ENCODE measurements at places on chromosomes 4 and X.

GRCh38 chr4:8040607-8041006 is 100.9 kb upstream of the AFAP1 start:
- no peak for DNase-seq

- DNase-seq: no peak
Observed at GRCh38 chrX:38403834-38404233, 51.4 kb downstream of the OTC start.

- no peak for DNase-seq
Observed at GRCh38 chr4:38688676-38689355, 24.8 kb downstream of the KLF3 start.

DNA sequence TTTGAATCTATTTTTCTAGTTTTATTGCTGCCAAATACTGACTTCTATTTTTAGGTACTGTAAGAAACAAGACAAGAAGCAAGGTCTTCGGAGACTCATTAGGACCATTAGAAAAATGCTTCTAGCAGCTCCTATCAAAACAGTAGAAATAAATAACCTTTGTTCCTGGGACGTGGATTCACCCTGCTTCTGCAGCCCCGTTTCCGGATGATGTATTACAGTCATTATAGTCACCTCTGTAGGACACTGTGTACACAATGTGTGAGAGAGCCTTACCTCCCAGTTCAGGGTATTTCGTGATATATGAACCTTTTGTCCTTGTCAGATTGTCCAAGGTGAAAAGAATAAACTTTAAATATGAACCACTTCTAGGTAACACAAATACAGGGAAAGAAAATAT is 484.0 kb upstream of the TECRL start:
- DNase-seq: no peak

DNA sequence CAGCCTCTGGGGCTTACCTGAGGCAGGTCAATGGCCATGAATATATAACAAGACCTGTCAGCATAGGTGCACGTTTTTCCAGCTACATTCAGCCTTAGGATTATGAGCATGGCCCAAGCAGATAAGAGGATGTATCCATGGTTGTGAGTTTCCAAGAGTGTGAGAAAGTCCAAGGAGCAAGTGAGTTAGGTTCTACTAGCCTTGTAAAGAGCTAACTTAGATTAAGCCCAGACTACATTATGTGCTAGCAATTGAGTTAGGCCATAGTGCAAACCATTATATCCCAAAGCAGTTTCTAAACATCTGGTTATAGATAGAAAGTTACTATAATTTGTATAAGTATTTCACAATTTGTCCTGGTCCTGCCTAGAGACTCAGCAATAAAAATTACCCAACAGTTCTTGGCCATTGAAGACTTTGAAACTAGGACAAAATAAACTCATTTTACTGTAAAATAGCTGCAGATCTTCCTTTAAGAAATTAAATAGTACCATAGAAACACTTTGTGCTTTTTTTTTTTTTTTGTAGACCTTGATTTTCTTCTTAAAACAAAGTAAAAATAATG is 312.0 kb downstream of the CAMK2D start:
- no peak for DNase-seq

- no peak for DNase-seq
Observed at GRCh38 chr4:53684136-53685130, 93.1 kb upstream of the LNX1 start.

- no peak for DNase-seq
Observed at GRCh38 chr4:11028334-11028733, 343.8 kb upstream of the CLNK start.

GRCh38 chr4:153374442-153374841 is 30.0 kb downstream of the MND1 start:
- no peak for DNase-seq

- DNase-seq: no peak
Observed at GRCh38 chr4:156888762-156889161, 82.8 kb downstream of the PDGFC start.

DNA sequence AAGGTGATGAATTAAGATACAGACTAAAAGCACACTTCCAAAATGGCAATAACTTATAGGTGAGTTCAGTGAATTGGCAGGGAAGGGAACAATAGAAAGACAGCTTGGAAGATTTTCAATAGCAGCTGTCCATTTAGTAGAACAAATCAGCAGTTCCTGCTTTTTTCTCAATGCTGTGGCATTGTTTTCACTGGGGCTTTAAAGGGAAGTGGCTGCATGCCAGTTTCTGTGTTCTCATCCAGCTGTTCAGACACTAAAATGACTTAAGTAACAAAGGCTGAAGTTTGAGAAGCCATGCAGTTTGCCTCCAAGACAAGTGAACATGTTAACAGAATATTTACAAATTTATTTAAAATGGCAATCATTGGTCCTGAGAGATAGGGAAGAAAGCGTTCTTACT is 291.9 kb downstream of the FAM47A start:
- no peak for DNase-seq

DNA sequence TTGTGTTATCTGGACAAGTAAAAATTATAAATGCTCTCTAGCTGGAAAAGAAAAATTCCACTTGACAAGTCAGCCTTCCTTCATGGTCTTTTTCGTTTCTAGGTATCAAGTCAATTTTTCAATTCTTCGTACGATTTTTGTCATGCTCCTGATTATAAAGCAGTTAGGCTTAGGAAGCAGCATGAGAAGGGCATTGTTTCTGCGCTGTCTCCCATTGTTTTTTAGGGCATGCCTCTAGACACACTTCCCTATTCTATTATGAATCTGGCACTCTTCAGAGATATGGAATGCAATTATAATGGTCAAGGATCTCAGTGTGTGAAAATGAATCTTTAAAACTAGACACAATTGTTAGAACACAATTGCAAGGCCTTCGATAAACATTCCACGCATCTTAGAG is 164.1 kb upstream of the FAT1 start:
- no peak for DNase-seq

- DNase-seq: no peak
Observed at GRCh38 chr4:126627255-126627654, 1005.5 kb upstream of the INTU start.

DNA sequence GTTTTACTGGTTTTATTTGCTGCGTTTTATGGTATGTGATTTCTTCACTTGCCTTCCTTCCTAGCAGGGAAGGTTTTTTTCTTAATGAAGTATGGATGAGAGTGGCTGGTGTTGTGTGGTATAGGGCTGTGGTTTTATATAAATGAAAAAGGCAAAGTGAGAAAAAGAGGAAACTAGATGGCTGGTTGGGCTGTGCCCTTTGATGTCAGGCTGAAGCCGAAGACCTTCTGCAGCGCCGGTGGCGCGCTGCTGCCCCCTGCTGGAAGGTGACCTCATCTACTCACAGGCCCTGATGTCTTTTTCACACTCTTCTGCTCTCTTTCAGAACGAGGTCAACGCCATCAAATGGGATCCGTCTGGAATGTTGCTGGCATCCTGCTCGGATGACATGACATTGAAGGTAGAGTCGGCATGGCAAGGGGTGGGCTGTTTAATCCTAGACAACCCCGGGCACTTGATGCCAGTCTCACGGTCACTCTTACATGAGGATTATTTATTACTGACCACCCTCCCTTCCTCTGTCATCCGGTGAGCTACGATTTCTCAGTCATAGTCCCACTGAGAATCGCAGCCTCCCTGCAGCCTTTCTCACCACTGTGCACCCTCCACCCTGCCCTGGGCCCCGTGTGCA is 56.6 kb downstream of the GPR143 start:
- peak; percentile 73 for DNase-seq

- no peak for DNase-seq
Observed at GRCh38 chr4:119315036-119315435, 6.9 kb downstream of the FABP2 start.

DNA sequence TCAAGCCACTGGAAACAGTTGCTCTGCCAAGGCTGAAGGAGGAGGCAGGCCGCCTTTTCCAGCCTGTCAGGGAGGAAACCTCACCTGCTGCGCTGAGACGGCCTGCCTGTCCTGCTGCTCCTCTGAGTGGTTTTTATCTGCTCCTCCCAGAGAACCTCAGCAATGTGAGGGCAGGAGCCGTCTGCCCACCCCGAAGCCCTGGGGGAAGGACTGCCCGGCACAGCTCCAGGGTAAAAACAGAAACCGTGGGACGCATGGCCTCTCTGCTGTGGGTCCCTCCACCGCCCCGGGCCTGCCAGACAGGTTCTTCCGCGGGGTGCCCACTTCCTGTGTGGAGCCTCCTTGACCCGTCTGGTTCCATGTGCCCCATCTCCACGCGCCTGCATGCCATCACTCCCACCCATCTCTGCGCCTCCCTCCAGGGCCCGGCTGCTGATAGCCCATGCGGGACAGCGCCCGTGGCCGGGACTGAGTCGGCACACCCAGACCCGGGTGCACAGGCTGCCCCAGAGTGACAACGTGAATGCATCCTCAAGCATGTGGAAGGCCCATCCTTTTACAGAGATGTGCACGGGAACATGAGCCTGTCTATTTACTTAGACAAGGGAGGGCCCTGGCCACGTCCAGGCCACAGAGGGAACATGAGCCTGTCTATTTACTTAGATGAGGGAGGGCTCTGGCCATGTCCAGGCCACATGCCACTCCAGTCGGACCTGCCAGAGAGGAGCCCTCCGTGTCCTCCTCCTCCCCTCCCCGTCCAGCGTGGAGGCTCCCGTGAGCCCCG is 4.0 kb upstream of the SLC49A3 start:
- DNase-seq: no peak

DNA sequence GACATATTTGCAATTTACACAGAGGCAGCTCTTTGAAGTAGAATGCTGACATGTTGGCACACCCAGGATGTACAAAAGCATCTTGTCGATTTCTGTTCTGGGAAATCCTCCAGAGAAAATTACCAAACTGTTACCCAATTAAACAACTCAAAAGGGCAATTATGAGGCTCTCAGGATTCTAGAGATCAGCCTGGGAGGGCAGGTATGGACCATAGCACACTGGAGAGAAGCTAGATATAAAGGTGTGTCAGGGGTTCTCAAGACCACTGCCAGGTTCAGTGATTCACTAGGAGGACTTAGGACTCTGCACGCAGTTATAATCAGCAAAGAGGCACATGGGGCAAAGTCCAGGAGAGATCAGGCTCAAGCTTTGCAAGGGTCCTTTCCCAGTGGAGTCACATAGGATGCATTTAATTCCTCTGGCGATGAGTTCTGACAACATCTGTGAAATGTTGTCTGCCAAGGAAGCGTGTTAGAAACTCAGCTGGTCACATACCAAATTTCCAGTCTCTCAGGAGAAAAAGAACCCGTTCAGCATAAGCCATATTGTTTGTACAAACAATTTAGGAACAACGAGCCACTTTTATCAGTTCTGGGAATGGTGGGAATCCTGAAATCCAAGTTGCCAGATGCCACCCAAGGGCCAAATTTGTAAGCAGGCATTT is 100.8 kb downstream of the SYTL5 start:
- DNase-seq: no peak

- no peak for DNase-seq
Observed at GRCh38 chrX:30141966-30142365, 73.4 kb upstream of the MAGEB2 start.

DNA sequence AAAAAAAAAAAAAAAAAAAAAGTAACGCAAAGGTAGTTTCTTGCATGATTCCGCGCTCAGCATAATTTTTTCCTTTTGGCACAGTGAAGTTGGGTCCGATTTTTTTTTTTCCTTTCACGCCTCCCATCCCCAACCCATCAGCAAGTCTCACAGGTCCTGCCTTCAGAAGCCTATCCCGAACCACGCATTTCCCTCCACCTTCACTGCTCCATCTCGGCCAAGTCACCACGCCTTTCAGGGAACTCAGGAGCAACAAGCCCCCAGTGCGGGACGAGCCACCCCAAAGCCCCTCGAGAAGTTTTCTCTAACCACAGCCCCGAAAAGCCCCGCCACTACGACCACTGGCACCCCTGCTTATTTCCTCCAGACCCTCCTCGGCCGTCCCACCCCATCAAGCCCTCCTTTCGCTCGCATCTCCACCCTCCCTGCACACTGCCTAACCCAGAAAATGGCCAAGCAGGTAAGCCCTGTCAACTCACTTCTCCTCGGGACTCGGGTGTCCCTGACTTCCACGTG is 1.0 kb downstream of the SLBP start:
- no peak for DNase-seq

DNA sequence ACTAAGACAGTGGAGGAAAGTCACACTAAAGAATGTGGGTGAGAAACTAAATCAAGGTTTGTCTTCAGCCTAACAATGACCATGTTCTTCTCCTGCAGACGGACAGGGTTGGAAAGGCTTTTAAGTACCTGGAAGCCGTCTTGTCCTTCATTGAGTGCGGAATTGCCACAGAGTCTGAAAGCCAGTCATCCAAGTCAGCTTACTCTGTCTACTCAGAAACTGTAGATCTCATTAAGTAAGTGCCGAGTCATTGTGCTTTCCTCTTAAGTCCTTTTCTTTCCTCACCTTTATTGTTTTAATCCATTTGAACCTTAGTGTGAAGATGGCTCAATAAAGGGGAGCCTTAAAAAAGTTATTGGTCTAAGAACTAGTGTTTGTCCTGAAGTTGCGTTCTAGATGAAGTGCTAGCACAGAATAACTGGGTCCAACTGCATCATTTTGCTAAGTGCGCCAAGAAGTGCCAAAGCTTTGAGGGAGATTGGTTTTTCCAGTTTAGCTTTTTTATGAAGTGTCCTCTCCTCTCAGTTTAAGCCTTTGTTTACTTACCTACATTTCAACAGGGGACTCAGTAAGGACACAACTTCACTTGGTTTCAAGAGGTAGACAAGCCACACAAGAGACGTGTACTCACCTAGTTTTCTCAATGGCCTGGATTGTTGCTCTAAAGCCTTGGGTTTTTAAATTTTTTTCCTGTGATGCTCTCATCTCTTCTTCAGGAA is 89.3 kb downstream of the KLHL8 start:
- DNase-seq: no peak

- no peak for DNase-seq
Observed at GRCh38 chr4:40059362-40059761, 2.7 kb downstream of the N4BP2 start.
